CD4-positive, alpha-beta T cell (primary cell): ENCODE measurements at places on chromosomes 12 and 14.

- no peak overlapping the region for H3K4me3 ChIP-seq
- no peaks in the 10 kb centered on the region for H3K27me3 ChIP-seq
- no peaks in the 10 kb centered on the region for H3K36me3 ChIP-seq
- H3K4me1 ChIP-seq, result no peaks in the 10 kb centered on the region
- H3K27ac ChIP-seq, result no peak overlapping the region
These were observed 94.9 kb downstream of the ALG10B start for GRCh38 chr12:38411426-38411825.

- H3K4me1 ChIP-seq, result no peaks in the 10 kb centered on the region
- H3K4me3 ChIP-seq, result no peak overlapping the region
- no peaks in the 10 kb centered on the region for H3K27me3 ChIP-seq
- peaks cover 33% of the 10 kb centered on the region for H3K36me3 ChIP-seq
- H3K27ac ChIP-seq, result no peak overlapping the region
These were observed 200.6 kb downstream of the CCDC91 start for GRCh38 chr12:28390761-28391385.

DNA sequence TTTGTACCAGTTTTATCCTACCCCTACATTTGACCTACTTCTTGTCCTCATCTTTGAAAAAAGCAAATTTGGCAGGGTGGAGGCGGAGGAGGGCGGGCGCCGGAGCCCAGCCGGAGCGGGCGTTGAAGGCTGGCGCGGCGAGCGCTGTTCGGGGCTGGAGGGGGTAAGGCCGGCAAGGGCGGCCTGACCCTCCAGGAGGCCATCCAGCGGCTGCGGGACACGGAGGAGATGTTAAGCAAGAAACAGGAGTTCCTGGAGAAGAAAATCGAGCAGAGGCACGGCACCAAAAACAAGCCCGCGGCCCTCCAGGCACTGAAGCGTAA lies 27.2 kb downstream of the FBXO34 start:
- H3K4me3 ChIP-seq, result no peak overlapping the region
- H3K4me1 ChIP-seq, result peaks cover 20% of the 10 kb centered on the region
- H3K27me3 ChIP-seq, result no peaks in the 10 kb centered on the region
- peaks cover 5% of the 10 kb centered on the region for H3K36me3 ChIP-seq
- no peak for DNase-seq

- peak within 1 kb of the TSS; percentile 95 for H3K4me3 ChIP-seq
- peaks cover 30% of the 10 kb centered on the region for H3K36me3 ChIP-seq
- no peaks in the 10 kb centered on the region for H3K27me3 ChIP-seq
- peak within 1 kb of the TSS; percentile 88 for H3K27ac ChIP-seq
These were observed at the start of gene DDX47 for GRCh38 chr12:12813120-12814101. TSS of gene DDX47 (plus strand) at chr12:12813346. CDS start at chr12:12813368, 22 bp downstream.

DNA sequence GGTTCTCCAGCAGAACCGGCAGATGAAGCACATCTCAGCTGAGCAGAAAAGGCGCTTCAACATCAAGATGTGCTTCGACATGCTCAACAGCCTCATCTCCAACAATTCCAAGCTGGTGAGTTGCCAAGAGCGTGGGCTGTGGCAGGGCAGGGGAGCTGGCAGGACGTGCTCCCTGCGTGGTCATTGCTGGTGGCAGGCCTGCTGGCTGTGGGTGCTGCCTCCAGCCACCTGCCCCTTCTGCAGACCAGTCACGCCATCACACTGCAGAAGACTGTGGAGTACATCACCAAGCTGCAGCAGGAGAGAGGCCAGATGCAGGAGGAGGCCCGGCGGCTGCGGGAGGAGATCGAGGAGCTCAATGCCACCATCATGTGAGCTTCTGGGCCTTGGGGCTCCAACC lies 35.8 kb downstream of the IL31 start:
- no peak overlapping the region for H3K27ac ChIP-seq
- DNase-seq, result no peak
- no peak overlapping the region for H3K4me3 ChIP-seq
- no peaks in the 10 kb centered on the region for H3K4me1 ChIP-seq

GRCh38 chr12:5493018-5493417 lies 61.1 kb downstream of the NTF3 start:
- H3K27me3 ChIP-seq, result no peaks in the 10 kb centered on the region
- H3K27ac ChIP-seq, result no peak overlapping the region
- H3K4me3 ChIP-seq, result no peak overlapping the region
- no peak for DNase-seq
- no peaks in the 10 kb centered on the region for H3K36me3 ChIP-seq

DNA sequence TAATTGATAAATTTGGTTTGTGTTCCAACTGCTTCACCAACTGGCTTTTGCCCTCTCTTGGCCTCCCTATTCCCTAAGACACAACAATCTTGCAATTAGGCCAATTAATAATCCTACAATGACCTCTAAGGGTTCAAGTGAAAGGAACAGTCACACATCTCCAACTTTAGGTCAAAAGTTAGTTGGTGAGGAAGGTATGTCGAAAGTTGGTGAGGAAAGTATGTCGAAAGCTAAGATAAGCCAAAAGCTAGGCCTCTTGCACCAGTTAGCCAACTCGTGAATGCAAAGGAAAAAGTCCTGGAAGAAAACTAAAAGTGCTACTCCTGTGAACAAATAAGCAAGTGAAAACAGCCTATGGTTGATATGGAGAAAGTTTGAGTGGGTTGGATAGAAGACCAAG lies 32.6 kb downstream of the EGLN3 start:
- H3K4me1 ChIP-seq, result no peaks in the 10 kb centered on the region
- no peak overlapping the region for H3K27ac ChIP-seq
- H3K36me3 ChIP-seq, result no peaks in the 10 kb centered on the region
- H3K4me3 ChIP-seq, result no peak overlapping the region
- H3K27me3 ChIP-seq, result no peaks in the 10 kb centered on the region

- DNase-seq, result no peak
- peaks cover 5% of the 10 kb centered on the region for H3K4me1 ChIP-seq
- H3K27me3 ChIP-seq, result no peaks in the 10 kb centered on the region
- H3K27ac ChIP-seq, result no peak overlapping the region
- peaks cover 2% of the 10 kb centered on the region for H3K36me3 ChIP-seq
- H3K4me3 ChIP-seq, result no peak overlapping the region
These were observed 7.7 kb downstream of the FOS start for GRCh38 chr14:75286313-75286712.

DNA sequence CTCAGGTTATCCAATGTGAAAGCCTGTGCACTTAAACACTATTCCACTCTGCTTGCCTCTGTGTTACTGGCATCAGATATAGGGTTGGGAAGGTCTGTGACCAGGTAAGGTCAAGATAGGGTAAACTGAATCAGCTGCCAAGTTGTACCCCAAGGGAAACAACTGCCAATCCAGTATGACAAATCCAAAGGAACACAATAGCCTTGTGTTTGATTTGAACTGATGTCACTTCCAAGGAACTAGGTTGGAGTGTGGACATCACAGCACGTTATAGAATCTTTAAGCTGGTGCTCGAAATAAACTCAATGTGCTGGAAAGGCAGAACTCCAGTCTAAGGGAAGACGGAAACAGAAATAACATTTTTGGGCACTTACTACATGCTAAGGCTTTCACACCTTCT lies 223.4 kb upstream of the BTG1 start:
- H3K27ac ChIP-seq, result no peak overlapping the region
- H3K4me3 ChIP-seq, result no peak overlapping the region
- no peak for DNase-seq
- H3K36me3 ChIP-seq, result no peaks in the 10 kb centered on the region
- peaks cover 9% of the 10 kb centered on the region for H3K4me1 ChIP-seq
- H3K27me3 ChIP-seq, result no peaks in the 10 kb centered on the region
